ENCODE measurements at places on chromosomes 5 and 9.

DNA sequence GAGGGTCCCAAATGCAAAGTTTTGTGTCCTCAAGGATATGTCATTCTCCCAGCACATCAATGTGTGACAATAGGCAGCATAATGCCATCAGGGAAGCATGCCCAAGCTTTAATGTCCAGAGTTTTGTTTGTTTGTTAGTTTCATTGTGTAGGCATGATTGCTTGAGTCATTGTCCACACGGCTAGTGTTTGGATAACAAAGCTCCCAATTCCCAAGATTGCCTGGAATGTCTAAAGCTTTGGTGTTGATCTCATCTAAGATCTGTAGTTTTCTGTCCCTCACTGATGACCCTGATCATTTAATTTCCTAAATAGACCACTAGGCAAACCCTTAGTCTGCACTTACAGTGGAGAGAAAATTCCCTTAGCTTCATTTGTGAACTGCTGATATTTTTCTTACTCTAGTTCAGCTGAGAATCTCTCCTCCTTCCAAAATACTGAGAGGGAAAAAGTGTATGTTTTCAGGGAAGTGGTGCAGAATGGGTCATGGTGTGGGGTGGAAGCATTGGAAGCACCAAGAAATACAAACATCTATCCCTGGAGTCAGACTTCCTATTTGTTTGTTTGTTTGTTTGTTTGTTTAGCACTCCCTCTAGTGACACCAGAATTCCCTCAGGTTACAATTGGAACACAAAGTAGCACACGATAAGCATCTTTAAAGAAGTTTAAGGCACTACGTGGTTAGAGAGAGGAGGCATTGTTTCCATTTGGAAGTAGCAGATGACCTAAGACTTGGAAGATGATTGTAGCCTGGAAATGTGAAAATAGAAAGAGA lies 127.1 kb downstream of the PRDM6 start:
- DNase-seq, result no peak

DNA sequence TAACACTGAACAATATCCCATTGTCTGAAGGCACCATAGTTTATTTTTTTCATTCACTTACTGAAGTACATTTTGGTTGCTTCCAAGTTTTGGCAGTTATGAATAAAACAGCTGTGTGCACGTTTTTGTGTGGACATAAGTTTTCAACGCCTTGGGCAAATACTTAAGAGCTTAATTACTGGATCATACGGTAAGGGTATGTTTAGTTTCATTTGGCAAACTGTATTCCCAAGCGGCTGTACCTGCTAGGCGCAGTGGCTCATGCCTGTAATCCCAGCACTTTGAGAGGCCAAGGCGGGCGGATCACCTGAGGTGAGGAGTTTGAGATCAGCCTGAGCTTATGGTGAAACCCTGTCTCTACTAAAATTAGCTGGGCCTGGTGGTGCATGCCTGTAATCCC lies 63.7 kb upstream of the FAM120A start:
- DNase-seq, result no peak

DNA sequence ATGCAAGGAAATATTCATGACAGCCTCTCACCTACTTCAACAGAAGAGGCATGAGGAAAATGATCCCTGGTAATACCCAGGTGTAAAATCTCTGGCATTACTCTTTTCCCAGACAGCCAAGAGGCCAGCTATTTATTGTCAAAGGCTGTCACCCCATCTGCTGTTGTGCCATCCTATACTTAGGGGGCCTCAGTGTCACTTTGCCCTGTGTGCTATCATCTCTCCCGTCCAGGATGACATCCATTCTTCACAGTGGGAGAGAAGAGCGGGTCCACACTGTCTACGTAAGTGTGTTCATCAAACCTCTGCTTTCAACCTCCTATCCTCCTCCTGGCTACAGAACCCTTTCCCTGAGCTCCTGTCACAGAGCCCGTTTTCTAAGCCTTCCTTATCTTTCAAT lies 82.6 kb downstream of the MYO10 start:
- DNase-seq, result no peak

GRCh38 chr5:127492854-127493738 lies 24.3 kb upstream of the PRRC1 start:
- peak; percentile 90 for DNase-seq

DNA sequence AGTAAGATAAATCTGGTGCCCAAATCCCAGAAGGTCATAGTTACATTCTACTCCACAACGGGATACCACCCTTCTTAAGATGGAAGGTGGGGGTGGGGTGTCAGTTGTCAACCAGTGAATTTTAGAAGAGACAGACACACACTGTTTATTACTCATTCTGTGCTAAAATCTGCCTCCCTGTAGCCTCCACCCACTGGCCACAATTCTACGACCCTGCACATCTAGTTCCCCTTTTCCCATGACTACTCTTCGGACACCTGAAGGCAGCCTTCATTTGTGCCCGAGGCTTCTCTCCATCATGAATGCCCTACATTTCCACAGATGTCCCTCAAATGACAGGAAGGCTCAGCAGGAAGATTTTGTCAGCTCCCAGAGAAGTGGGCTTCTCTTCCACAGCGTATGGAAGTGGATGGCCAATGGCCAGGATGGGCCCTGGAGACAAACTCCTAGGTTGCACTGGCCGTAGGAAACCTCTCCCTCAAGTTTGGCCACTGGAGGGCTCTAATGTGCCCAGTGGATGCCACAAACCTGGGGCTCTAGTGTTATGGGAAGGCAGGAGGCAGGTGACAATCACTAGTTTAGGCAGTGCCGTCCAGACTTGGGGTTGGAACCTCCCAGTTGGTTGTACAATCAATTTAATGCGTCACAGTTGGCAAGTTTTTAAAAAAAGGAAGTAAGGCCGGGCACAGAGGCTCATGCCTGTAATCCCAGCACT lies 46.6 kb downstream of the PTPN3 start:
- DNase-seq, result no peak

DNA sequence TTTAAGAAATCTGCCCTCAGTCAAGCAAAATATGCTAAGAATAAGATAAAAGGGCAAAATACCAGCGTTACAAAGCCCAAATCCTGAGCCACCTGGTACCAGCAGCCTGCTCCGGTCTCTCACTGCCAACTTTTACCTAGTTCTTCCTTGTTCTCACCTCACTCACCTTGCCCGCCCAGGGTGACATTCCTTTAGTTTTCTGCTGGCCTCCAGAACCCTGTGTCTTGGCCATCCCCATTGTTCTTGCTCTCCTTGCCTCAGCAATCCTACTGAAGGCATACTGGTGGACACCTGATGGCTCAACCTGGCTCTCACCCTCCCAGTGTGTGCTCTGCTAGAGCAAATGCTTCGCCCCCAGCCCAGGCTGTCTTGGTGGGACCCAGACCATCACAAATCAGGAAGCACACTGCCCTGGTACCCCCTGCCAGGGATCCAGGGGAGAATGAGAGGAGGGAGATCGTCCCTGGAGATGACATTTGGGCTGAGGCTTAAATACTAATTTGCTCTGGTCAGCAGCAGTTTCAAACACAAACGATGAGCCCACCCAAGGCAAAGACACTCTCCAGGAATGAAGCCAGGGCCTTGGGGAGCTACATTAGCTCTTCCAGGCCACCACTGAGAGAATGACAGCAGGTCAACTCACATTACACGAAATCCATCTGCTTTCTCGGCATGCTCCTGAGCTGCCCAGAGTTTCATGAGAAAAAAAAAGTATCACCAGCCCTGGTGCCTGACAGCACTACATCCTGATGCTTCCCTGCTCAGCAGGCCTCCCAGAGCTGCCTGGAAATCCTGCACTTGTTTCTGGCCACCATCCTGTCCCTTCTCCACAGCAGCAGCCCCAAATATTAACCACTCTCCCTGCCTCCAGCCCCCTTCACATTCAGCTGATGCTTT lies 12.2 kb upstream of the SEPTIN8 start:
- DNase-seq, result no peak

DNA sequence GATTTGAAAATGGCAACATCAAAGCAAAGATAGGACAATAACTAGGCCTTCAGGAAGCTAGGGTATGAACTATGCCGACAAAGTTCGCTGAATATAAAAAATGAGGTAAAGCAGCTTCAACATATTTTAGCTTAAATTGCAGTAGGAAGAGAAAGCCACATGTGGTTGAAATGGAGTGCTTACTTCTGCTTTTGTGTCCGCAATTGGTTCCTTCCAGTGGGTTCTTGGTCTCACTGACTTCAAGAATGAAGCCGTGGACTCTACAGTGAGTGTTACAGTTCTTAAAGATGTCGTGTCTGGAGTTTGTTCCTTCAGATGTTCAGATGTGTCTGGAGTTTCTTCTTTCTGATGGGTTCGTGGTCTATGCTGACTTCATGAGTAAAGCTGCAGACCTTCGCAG lies 95.2 kb downstream of the APTX start:
- no peak for DNase-seq

- DNase-seq, result no peak
Measured at GRCh38 chr5:1291611-1292080, 3.2 kb downstream of the TERT start.

- no peak for DNase-seq
Measured at GRCh38 chr5:98433673-98434072, 339.8 kb upstream of the RGMB start.

GRCh38 chr5:94375801-94376200 lies 242.6 kb downstream of the KIAA0825 start:
- DNase-seq, result no peak

All from SW 1271 (cell line).